Naive thymus-derived CD4-positive, alpha-beta T cell (primary cell): ENCODE measurements at places on chromosomes 13 and 19. TPM values are rescaled to one million over a fixed set of nuclear protein-coding genes. Genes with fewer than 3 reads are reported as not detected.

GRCh38 chr19:48403606-48404005, 10.1 kb downstream of the GRIN2D start:
- DNase-seq: peak; percentile 35

GRCh38 chr19:14138576-14139265, 2.3 kb upstream of the ASF1B start:
- DNase-seq: no peak

DNA sequence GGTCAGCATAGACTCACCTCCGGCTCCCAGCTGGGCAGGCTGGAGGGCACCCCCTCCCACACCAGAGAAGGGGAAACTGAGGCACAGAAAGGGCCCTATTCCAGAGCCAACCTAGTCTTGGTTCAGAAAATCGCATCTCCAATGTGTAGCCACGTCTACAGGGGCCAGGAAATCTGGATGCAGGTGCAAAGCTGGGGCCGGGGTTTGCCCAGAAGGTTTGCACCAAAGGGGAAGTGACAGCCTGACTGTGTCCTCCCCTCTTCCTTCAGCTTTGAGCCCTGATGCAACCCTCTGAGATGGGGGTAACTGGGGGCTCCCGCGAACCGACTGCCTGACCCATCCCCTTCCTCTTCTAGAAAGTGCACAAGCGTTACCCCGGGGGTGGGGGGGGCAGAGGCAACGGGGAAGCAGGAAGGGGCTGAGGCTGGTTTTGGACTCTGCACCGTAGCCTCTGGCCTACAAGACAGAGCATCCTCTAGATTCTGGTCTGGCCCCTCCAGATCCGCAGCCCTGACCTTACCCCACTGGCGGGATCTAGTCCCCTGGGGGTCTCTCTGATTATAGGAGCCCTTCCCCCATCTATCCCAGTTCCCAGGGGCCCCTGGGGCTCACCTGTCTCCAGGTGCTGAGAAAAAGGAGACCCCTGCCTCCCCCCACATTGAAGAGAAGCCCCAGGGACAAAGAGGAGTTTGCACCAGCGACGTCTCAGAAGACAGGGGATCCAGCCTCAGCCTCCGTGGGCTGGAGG, 1.1 kb upstream of the ONECUT3 start:
- no peak for DNase-seq

- no peak for DNase-seq
Measured at GRCh38 chr19:47021536-47022139, 2.0 kb downstream of the NPAS1 start.

TM9SF2 gene
- 56.5 TPM for polyA plus RNA-seq

ERVK3-1 gene
- 88.7 TPM for polyA plus RNA-seq

GRCh38 chr19:10535613-10536012, 8.1 kb upstream of the ATG4D start:
- DNase-seq: no peak

DNA sequence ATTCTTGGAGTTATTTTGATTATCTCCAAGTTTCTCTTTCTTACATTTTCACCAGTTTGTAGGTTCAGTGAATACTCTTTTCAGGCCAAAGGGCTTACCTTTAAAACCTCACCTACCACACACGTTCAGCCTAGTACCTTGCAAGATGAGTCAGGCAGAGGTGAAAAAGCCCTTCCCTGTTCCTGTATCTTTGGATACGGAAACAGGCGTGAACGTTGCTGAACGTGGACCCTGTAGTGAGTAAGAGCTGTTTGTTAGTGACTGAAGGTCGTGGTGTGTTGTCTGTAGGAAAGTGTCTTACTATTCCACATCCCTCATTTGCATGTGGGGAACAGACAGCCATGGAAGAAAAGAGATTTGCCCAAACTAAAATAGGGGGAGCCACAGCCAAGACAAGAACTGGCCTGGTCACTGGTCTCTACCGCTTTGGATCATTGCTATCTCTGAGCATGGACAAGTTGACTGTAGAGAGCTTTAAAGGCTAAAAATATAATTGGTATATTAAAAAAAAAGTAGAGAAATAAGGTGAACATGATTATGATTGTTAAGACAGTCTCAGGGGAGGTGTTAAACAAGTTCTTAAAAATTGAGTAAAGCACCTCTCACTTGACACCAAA, 3.5 kb downstream of the CEBPG start:
- DNase-seq: no peak

ZNF837 gene
- 15.6 TPM for polyA plus RNA-seq

- DNase-seq: no peak
Measured at GRCh38 chr19:54435551-54436016, 13.4 kb upstream of the LENG8 start.

- DNase-seq: no peak
Measured at GRCh38 chr19:12880551-12881171, 588 bp downstream of the DNASE2 start.

DNA sequence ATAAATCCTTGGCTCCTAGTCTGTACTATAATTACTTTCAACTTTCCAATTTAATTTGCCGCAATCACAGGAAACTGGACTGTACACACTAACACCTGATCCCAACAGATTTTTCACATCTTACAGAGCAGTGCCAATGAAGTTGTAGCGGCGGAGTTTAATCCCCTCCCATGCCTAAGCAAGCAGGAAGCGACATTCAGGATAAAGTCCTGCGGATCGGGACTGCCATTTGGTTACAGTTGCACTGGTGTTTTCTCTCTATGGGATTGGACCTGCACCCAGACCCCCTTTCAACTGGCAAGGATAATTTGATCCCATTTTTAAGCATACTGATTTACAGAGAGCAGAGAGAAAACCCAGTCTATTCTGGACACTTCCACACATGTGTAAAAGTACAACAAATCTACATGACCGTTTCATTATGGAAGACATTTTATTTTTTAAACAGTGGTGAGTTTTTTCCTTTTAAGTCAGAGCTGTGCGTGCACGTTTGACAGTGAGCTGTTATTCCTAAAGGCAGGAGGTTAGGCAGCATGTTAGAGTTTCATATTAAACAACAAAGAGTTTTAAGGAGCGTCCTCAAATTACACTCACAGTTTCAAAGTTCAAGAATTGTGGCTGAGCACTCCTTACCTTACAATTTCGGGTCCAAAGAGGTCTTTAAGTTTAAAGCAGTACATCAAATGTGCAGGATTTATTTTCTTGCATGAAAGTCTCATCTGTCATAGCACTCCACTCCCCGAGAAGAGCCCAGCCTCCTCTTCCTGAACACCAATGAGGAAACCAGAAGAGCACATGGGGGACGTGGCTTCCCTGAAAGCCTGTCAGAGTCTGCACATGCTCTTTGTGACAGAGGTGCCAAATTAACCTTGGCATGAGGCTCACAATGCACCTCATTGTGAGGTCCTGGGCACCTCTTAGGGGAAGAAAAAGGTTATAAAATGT, 141.6 kb upstream of the RFC3 start:
- DNase-seq: no peak

DNA sequence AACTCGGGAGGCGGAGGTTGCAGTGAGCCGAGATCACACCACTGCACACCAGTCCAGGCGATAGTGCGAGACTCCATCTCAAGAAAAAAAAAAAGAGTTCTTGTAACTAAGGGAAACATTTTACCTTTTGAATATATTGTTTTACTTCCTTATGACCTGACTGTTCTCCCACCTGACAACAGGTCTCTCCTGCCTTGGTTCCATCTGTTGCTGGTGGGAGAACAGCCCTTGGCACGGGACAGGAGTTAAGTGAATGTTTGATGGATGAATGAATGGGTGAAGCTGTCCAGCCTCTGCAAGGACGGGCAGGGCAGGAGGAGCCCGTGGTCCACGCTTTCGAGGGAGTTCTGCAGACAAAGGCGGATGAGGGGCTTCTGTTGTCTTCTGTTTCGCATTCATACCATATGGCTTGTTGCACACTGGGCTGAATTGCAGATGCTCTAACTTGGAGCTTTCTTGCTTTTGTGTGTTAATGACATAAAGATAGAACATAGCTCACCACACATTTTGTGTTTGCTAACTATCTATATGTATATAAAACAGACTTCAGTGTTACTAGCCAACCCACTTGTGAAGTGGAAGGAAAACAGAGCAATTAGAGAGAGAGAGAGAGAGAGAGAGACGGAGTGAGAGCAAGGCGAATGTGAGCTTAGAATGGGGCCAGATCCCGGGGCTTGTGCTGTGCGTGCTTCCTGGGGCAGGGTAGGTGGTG, 16.2 kb upstream of the CCNE1 start:
- no peak for DNase-seq

GRCh38 chr13:41599619-41600018, 142.3 kb downstream of the RGCC start:
- DNase-seq: no peak

DNA sequence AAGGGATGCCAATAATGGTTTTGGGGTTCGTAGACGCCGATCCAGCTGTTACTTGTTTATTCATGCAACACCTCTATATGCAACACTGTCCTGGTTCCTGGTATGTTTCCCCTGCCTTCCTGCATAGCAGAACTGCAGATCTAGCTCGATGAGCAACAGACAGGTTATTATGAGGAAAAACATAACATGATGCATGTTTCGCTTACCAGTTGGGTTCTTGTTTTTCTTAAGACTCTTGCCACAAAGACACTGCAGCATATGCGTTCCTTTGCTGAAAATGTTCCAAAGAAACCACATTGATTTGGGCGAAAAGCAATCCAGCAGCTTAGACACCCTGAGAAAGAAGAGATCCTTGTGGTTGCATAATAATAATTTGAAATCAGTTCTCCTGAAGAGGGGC, 583 bp downstream of the FGF14 start:
- no peak for DNase-seq

ZNF709 gene
- 3.3 TPM for polyA plus RNA-seq

DNA sequence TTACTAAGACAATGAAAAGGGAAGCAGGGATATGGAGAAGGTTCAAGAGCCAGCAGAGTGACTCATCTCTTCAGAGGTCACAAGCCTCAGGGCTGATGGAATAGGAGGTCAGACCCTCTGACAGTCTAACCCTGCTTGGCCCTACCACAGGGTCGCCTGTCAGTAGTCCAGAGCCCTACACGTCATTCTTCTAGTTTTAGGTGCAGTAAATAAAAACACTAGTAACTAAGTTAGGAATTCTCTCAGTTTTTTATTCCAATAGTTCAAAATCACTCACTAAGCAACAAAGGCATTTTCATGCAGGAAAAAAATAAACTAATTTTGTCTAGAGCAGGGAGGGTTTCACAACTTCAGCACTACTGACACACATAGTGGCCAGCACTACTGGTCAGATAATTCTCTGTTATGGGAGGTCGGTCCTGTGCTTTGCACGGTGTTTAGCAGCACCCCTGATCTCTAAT, 27.2 kb downstream of the FOXO1 start:
- no peak for DNase-seq

DNA sequence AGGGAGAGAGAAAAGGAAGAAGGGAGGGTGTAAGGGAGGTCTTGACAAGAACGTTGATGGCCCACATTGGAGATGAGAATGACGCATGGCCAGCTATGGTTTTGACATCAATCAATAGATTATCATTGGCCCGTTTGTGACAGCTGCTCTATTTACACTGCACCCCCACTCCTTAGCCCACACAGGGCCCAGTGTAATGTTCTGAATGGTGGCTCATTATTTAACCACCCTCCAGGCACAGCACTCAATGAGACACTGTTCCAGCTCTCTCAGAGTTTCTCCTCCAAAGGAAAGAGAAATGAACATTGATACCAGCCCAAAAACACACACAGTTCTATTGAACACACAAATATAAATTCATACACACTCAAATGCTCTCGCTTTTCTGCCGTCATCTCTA, 173.0 kb upstream of the IPO5 start:
- no peak for DNase-seq

- no peak for DNase-seq
Measured at GRCh38 chr13:71935166-71935840, 68.3 kb upstream of the DACH1 start.

TMEM86B gene
- 1.2 TPM for polyA plus RNA-seq

PPP1R13L gene
- polyA plus RNA-seq: 0.56 TPM

DNA sequence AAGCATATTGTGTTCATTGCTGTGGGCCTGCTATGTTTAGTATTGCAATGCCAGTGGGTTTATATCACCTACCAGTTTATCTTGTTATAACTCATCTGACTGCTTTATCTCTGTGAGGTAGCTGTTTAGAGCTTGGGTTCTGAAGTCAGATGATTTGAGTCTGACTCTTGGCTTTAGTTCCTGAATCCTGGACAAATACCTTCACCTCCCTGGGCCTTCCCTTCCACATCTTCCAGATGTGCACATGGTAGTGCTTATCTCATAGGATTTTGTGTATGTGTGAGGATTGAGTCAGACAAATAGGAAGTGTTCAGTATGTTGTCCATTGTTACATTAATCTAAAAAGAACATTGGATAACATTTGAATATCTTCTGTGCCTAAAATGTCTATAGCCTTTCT, 63.5 kb upstream of the ANKRD10 start:
- no peak for DNase-seq

FIZ1 gene
- polyA plus RNA-seq: 3.3 TPM

ANGPTL8 gene
- polyA plus RNA-seq: not detected

GRCh38 chr13:36907821-36908220, 12.2 kb downstream of the SMAD9 start:
- no peak for DNase-seq

- no peak for DNase-seq
Measured at GRCh38 chr13:110528371-110528770, 33.2 kb downstream of the RAB20 start.

GRCh38 chr13:35767256-35767976, 290.9 kb upstream of the MAB21L1 start:
- no peak for DNase-seq

DNA sequence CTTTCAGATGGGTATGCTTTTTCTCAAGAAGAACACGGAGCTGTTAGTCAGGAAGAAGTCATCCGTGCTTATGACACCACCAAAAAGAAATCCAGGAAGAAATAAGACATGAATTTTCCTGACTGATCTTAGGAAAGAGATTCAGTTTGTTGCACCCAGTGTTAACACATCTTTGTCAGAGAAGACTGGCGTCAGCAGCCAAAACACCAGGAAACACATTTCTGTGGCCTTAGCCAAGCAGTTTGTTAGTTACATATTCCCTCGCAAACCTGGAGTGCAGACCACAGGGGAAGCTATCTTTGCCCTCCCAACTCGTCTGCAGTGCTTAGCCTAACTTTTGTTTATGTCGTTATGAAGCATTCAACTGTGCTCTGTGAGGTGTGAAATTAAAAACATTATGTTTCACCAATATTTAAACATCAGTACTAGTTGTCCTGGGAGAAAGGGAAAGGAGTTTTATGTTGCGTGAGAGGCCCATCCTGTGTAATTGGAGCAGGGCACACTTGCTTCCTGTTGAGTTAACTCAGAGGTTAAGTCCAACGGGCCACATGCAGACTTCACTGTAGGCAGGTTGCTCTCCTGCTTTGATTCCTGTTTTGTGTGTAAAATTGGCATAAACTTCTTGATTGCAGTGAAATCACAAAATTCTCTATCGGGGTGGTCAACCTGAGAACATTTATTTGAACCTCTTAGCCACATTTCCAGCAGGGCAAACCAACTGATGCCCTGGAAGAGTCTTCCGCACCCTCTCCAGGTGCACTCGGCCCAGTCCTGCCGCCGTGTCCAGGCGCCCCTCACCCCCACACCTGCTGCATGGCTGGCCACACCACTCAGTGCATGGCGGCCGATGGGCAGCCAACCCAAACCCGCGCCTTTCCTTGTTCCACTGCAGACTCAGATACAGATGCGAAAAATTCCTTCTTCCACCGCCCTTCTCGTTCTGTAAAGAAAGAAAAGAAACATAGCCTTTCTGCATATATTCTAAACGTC, 31.6 kb downstream of the SHISA2 start:
- no peak for DNase-seq

- no peak for DNase-seq
Measured at GRCh38 chr13:46165485-46166223, 16.3 kb downstream of the LCP1 start.

GRCh38 chr19:2543463-2544442, 67.8 kb downstream of the GADD45B start:
- DNase-seq: peak; percentile 20

NLRP9 gene
- polyA plus RNA-seq: not detected

ZSCAN22 gene
- 1.3 TPM for polyA plus RNA-seq

- no peak for DNase-seq
Measured at GRCh38 chr13:65093357-65093756, 2136.8 kb downstream of the PCDH9 start.
